ENCODE measurements at places on chromosomes 5 and 9.
A peak's percentile ranks its signal among the peaks of the same experiment; 100 is the strongest.

DNA sequence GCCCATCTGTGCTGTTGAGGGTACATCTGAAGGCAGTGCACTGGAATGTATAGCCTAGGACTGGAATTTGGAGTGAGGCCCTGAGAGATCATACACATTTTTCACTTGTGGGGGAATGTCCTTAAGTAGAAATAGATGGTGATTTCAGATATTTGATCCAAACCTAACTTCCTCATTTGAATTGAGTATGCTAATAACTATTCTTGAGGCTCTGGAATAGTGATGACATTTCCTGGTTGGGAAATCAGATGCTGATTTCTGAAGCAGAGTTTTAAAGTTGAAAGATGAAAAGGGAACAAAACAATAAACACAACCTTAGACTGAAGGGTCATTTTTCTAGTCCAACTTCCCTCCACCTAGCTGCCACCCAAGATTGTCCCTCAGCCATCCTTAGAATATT, 163.0 kb upstream of the CCDC152 start:
- DNase-seq = no peak

GRCh38 chr9:81754245-81754644, 64.9 kb upstream of the TLE1 start:
- DNase-seq = no peak

DNA sequence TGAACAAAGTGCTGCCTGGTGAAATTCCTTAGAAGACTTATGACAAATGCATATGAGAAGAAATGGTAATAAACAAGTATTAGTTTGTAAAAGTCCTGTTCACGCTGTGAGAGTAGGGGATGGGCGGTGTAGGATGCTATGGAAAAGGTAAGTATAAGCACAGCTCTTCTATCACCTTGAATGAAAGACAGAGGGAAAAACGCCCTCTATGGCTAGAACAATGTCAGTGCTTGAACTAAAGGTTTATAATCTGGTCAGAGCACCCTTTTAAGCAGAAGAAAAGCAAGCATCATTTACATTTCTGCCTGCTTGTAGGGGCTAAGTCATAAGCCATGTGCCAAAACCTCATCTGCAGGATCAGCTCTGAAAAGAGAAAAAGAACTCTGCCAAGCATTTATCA, 115.2 kb downstream of the LHFPL2 start:
- DNase-seq = no peak

GRCh38 chr5:86981898-86982297, 285.8 kb upstream of the RASA1 start:
- no peak for DNase-seq

DNA sequence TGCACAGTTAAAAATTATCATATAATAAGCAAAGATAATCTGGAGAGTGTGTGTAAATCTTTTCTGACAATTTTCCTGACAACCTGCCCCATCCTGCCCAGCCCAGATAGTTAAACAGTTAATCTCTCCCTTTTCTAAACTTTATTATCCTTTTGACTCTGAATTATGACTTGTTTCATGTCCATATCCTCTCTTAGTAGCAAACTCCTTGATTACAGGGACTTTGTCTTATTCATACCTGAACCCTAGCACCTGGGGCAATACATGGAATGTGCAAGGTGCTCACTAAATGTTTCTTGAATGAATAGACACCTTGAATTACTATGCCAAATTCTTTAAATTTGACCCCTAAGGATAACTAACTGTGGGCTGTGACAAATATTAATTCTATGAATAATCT, 186.7 kb downstream of the FAM170A start:
- no peak for DNase-seq

DNA sequence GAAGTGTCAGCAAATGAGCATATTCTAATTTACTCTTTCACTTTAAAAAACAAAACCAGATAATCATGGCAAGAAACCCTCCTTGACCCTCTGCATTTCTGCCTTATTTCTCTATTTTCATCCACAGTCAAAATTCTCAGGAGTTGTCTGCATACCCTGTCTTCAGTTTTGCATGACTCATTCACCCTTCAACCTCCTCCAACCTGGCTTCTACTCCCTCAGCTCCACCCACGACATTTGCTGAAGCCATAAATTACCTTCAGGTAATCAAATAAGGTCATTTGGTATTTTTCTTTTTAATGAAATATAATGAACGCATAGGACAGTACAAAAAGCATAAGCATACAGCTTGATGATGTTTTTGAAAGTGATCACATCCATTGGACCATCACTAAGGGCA, 27.8 kb upstream of the SH3GL2 start:
- DNase-seq = no peak

DNA sequence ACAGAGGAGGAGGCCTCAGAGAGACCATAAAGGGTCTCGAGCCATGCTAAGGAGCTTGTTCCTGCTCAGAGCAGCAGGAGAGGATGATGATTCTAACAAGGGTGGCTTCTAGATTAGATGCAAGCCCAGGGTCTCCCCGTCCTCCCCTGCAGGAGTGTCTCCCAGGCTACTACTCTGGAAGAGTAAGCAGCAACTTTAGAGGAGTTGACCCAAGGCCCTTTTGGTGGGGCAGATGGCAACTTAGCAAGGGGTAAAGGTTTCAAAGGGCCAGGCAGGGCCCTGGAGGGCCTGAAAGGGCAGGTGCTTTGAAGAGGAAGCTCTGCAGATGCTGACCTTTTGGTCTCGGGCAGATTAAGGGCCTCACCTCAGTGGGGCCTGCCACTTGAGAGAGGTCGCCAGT, 174.9 kb downstream of the GABBR2 start:
- DNase-seq = no peak

GRCh38 chr5:103891151-103891550, 328.6 kb upstream of the NUDT12 start:
- DNase-seq = peak; percentile 17

DNA sequence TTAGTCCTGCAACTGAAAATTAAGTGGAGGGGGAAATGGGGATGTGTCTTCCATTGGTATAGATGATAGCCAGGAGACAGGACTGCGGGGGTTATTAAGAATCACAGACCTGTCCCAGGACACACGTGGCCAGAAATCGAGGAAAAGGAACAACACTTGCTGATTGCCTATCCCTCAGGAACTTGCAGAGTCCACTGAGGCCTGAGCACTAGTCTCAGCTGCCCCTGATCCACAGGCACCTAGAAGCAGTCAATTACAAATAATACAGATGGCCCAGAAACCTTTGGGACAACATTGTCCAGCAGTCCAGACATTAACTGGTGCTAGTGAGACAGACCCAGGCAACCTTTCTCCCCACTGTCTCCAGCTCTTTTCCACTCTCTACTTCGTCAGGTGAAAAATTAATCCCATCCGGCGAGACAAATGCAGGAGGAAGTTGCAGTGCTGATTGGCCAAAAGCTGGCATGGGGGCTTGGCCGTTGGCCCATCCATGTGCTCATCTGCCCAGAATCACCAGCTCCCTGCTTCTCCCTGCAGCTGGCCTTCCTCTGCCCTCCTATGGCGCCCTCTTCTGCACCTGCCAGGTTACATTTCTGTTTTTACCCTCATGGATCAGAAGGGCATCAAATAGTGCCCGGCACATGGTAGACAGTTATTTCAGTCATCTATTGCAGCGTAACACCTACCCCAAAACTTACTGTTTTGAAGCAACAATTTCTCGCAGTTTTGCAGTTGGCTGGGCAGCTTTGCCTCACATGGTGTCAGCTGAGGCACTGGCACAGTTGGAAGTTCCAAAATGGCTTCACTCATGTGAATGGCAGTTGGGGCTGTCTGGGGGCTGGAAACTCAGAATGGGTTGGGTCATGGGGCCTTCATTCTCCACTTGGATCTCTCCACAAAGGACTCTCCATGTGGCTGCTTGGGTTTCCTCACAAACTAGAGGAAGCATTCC, 3.6 kb upstream of the B4GALT1 start:
- DNase-seq = peak; percentile 48

- DNase-seq = no peak
Observed at GRCh38 chr9:22373636-22374035, 73.0 kb upstream of the DMRTA1 start.

GRCh38 chr5:135120951-135121350, 86.9 kb upstream of the PITX1 start:
- DNase-seq = no peak

Measured in COLO829 (cell line).